ENCODE measurements at places on chromosomes 1 and 21.

GRCh38 chr1:48294656-48295055, 72.1 kb downstream of the SLC5A9 start:
- peak; percentile 3 for DNase-seq

DNA sequence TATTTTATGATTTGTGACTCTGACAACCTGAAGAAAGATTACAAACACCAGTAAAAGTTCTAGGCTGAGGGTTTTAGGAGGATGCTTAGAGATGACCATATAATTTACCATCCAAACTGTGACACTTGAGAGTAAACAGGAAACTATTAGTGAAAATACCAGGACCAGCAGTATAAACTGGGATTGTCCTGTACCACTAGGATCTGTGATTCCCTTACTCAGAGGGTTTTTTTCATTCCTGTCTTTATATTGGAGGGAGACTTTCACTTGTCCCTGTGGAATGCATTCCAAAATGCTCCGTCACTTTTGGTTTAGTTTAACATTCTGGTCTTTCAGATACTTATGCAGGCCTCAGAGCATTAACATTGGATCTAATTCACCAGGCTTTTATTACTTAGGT, 482.9 kb downstream of the PTBP2 start:
- DNase-seq: no peak

- DNase-seq: no peak
Observed at GRCh38 chr21:41924368-41924754, 29.5 kb downstream of the C2CD2 start.

GRCh38 chr1:204335533-204335932, 24.2 kb downstream of the PLEKHA6 start:
- no peak for DNase-seq

DNA sequence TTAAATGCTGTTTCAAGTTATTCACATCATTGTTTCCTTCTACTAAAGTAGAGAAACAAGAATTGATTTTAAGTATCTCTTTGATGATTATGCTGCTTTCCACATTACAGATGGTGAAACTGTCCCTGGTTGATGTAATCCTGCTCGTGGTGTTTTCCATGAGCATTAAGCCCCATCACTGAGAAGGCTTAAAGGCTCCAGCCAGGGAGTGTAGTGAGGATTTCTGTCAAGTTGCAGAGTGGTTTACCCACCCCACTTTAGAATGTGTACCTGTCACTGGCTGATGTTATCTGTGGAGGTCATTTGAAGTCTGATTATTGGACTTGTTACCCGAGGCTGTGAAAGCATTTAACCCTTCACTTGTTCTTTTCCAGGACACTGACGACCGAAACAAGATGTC, 12.9 kb downstream of the CERS2 start:
- DNase-seq: no peak

DNA sequence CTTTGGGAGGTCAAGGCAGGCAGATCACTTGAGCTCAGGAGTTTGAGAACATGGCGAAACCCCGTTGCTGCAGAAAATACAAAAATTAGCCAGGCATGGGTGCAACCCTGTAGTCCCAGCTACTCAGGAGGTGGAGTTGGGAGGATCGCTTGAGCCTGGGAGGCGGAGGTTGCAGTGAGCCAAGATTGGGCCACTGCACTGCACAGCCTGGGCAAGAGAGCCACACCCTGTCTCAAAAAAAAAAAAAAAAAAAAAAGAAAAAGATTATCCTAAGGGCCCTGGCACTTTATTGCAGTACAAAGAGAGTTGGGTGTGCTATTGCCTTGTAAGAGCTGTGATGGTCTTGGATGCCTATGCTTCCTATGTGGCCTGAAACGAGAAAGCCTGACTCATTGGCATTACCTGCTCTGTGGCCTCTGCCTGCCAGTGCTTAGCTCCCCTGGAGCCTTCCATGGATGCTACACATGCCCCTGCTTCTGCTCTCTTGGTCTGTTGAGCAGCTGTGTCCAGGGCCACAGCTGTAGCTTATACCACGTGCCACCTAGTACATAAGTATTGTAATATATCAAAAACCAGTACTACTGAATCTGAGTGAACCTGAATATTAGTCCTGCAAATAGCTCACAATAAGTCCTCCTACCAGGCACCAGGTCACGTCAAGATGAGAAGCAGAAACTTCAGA, 45.8 kb downstream of the DNAJC6 start:
- no peak for DNase-seq

DNA sequence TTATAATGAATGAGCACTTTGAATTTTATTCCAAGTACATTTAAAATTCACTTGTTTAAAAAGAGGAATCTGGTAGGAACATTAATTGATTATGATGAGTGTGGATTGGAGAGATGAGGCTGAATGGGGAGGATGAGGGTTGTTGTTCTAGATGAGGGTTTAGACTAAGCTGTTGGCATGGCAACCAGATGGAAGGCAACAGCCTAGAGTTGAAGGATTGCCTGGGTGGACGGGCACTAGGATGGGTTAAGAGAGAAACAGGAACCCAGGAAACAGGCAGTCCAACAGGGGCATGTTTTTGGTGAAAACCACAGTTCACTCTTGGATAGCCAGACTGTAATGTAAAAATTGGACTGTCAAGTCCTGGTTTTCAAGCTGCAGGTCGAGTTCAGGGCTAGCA, 125.5 kb downstream of the CHRM3 start:
- no peak for DNase-seq

DNA sequence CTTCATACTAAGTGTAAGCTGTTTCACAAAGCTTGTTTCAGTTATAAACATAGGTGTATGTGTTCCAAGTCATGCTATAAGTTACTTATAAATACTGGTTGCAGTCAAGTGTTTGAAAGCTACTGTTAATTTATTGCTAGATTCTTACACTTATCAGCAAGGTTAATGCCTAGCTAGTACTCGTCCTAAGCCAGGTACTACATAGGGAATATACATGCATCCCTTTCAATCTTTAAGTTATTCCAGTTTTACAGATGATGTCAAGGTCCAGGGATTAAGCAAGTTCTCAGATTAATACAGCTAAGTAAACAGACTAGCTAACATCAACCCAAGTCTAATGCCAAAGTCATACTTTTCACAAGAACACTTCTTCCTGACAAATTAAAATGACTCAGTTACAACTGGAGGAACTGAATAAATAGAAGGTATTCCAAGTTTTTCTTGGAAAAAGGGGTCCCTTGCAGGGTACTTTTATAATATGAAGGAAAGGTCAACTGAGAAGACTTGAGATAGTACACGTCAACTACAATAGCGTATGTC, 652.2 kb upstream of the USP24 start:
- no peak for DNase-seq

DNA sequence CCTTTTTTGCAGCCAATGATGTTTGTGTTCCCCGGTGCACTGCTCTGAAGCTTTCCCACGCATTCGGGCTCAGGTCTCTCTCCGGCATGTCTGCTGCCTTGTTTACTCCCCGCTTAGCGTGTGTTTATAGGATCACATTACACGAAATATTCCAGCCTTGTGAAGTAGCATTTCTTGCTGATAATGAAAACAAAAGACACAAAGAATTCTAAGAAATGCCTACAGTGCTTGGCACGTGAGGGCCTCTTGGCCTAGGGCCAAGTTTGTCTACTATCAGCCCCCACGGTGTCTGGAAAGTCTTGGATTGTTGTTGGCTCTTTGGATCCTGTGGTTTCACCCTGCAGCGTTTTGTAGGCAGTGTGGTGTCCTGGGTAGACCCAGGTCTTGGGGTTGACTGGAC, 11.2 kb upstream of the GSTM4 start:
- no peak for DNase-seq

- no peak for DNase-seq
Observed at GRCh38 chr1:167158111-167158812, 62.4 kb upstream of the POU2F1 start.

- DNase-seq: no peak
Observed at GRCh38 chr1:213899413-213899812, 88.4 kb upstream of the PROX1 start.

DNA sequence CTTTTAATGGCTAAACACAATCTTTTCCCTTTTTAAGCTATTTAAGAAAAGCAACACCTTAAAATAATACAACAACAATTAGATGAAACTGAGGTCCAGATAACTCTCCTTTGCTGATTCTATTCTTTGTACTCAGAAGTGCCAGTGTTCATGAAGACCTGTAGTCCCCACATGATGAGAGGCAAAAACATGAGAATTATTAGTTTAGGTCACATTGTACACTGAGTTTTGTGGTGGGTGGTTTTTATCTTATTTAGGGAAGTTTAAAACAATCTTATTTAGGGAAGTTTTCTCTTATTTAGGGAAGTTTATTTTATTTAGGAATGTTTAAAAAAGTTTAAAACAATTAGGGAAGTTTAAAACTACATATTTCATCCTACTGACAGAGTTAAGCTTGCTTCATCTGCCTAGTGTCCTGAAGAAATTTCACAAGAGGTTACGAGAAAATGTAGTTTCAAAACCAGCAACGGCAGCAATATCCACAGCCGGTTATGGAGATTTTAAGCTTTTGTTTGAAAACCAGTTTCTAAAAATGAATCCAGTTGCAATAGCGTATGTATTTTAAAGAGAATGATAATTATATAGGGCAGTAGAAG, 7.8 kb upstream of the OR14I1 start:
- no peak for DNase-seq

DNA sequence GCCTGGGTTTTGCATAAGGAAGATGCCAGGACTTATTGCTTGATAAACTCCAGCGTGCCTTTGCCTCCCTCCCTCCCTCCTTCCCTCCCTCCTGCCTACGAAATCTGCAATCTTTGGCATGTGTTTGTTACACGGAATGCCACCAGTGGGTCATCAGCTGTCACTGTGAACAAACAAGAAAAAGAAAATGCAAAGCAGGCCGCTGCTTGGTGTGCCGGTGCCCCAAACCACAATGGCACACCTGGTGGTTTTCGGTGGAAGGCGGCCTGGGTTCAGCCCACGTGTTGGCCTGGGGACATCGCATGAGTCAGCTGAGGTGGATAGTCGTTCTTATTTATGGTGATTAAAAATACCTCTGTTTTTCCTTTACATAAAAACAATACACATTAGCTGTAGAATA, 16.3 kb upstream of the IFNLR1 start:
- DNase-seq: no peak

DNA sequence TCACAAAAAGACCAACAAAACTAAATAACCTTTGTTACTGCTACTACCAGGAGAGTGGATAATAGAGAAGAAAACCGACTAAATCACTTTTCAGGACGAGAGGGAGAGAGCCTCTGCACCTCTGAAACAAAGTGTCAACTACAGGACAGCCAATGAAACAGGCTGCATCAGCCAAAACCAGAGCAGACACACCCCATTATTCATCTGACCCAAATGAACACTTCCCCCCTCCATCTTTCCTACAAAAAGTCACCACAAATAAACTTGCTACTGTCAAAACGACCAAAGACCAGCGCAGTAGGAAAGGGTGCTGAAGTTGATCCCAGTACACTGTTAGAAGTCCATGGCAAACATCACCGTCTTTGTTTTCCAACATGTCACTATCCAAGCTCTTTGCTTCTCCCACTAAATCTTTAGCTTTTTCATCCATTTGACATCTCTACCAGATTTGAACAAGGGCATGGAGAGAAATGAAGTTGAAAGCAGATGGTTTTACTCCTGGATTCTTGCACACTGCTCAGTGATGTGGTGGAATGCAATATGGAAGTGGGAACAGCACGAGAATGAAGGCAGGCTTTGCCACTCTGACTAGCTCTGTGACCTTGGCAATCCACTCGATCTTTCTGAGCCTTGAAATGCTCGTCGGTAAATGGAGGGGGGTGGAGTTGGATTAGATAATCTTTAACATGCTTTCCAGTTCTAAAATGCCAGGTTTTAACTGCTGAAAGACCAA, 20.5 kb downstream of the DSTYK start:
- no peak for DNase-seq

DNA sequence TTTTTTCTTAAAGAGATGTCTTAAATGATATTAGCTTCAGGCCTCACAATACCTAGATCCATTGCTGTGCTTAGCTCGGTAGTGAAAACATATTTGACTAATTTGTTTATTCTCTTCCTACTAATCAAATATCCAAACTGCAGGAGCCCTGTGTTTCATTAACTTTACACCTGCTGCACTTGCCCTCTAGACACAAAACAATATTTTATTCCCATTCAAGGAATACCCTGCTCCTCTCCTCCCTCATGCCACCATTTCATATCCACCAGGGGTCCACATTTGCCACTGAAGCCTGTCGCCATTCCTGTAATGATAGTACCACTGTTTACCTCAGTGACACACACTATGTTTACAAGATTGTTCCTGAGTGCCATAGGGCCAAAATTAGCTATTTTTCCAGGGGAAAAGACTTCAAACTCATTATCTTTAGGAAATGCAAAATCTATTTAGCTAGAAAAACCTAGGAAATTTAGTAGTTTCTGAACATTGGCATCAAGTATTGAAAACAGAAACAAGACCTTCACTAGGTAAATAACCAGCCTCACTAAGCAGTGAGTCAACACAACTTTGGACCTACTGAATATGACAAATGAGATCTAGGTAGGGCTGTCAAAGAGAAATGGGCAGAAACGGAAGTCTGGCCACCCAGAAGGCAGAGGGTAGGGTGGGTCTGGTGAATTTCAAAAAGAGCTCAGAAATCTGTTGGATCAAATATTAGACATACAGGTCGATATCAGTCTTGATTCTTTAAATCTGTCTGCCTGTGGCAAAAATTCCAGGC, 134.6 kb upstream of the KCNK1 start:
- no peak for DNase-seq

DNA sequence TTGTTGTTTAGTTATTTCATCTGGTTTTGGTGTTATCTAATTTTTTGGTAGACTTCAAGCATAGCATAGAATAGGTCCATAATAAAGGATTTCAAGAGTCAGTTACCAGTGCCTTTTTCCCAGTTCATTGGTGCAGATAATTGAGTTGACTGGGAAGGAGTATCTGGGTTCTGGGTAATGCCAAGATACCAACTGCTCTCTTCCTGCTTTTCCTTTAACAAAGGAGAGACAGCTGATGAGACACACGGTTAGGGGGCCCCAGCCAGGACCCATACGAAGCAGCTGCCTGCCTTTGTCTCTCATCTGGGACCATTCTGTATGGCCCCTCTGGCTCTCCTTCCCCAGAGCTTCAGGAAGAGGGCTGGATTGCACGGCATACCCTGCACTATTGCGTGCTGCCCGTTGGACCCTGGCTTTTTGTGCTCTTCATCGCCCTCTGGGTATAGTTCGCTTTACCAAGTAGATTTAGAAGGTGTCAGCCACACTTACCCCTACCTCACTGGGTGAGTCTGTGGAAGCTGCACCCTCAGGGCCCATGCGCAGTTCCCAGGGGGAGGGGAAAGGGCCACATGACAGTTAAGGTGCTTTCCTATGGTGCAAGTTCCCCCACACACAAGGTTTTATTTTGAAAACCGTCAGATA, 7.0 kb downstream of the NAV1 start:
- no peak for DNase-seq

DNA sequence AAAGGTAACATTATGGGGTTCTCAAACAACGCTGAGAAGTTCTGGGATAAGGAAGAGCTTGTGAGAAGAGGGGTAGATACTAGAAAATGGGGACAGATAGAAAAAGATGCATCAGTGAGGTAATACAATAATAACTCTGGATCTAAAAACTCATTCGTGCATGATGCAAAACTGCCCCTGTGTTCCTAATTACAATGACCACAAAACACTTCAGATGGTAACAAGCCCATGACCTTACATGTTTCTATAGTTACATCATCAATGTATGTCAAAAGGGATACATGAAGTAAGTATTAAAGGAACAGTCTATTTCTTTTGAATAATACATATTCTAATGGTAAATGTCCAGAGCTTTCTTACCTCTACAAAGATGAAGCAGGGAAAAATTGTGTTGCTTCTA, 110.6 kb upstream of the PLPPR5 start:
- no peak for DNase-seq
